ENCODE measurements at places on chromosomes 3 and 15.
A peak's percentile ranks its signal among the peaks of the same experiment; 100 is the strongest.

- no peak for DNase-seq
Observed at GRCh38 chr3:105158286-105158685, 208.4 kb upstream of the ALCAM start.

GRCh38 chr3:40211579-40211978 lies 97.9 kb upstream of the EIF1B start:
- no peak for DNase-seq

- no peak for DNase-seq
Observed at GRCh38 chr15:25691544-25692430, 171.3 kb downstream of the ATP10A start.

DNA sequence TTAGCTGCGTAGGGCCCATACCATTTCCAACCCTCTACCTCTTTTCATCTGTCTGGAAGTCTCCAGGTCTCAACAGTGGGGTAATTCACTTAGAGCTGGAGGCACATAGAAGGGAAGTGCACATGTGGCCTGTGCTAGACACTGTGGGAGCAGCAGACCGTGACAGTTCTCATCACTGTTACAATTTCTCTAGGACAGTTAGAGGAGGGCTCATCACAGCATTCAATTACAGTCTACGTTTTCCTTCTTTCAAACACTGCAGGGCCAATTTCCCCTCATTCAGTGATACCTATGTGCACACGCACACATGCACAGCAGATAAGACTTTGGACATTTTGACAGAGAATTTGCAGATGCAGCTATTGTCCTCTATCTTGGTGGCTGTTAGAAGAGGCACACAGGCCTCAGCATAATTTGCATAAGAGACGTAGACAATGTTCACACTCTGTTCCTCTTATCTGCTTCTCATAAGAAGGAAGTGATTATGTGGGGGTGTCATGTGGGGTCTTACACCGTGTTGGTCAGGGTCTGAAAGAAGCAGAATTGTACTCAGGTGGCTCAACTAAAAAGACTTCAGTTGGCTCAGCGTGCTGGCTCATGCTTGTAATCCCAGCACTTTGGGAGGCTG lies 12.6 kb upstream of the HRG start:
- peak; percentile 76 for DNase-seq

- no peak for DNase-seq
Observed at GRCh38 chr3:147383617-147384016, 22.7 kb downstream of the ZIC4 start.
